ENCODE measurements at places on chromosomes 11 and 22.

- peak; percentile 29 for DNase-seq
These were observed 7.6 kb downstream of the SLC29A2 start for GRCh38 chr11:66363805-66364535.

DNA sequence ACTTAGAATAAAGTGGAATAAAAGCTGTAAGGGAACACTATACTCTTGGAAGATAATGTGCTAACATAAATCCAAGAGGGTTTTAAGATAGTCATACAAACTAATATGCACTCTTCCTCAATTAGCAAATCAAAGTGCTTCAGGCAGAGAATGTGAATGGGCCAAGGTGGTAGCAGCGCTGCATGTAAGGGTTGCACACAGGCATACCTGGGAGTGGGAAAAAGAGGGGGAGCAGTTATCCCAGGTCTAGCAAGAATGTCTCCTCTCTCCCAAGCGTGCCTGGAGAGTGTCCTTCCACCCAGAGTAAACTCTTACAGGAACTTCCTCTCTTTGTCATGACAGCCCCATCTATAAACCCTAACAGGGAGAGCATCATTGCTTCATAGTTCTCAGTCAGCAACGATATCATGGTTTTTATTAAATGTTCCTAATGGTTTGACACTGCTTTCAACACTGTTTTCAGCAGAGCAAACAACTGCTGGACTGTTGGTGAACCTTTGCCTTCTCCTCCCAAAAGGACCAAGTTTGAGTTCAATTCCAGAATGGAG, 61.6 kb downstream of the SYTL2 start:
- no peak for DNase-seq

DNA sequence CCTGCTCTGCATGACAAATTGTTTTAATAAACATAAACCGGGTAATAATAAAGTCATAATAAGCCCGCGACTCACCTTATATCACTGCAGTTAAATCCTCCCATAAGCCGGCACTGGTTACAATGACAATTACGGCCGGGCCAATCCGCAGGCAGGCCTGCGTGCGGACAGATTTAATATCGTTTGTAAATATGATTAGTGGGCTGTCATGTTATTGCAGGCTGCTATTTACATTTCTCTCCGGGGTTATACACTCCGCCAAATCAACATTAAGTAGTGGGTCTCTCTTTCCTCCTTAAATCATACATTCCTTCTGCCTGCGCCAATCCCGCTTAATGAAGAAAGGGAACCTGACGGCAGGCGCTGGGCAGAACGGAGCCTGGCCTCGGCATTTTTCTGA, 51.8 kb upstream of the LMO1 start:
- DNase-seq = no peak

DNA sequence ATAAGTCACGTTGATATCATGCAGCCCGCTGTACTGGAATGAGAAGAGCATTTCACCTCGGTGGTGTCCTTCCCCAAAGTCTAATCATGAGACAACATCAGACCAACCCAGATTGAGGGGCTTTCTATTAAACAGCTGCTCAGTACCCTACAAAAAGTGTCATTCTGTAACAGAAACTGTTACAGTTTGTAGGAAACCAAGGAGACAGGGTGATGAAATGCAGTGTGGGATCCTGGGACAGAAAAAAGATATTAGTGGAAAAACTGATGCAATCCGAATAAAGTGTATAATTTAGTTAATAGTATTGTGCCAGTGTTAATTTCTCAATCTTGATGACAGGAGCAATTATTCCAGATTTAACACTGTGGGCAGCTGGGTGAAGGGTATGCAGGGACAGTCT, 128.0 kb downstream of the MICAL2 start:
- no peak for DNase-seq

DNA sequence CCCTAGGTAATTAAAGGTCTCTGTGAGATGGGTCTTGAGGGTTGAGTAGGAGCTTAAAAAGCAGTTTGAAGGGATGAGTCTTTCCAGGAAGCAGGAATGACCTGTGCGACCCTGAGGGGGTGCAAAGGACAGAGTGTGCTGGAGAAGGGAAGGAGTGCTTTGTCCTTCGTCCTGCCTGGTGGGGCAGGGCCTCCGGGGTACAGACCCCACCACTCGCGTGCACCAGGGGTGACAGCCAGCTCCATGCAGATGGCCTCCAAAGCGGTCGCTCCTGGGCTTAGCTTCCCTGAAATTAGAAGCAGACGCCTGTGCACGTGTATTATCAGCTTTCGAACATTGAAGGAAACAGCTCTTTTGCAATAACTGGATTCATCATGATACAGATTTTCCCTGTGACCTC, 959.8 kb downstream of the BRD1 start:
- DNase-seq = no peak

GRCh38 chr22:49954354-49954753, 6.2 kb upstream of the PIM3 start:
- no peak for DNase-seq

DNA sequence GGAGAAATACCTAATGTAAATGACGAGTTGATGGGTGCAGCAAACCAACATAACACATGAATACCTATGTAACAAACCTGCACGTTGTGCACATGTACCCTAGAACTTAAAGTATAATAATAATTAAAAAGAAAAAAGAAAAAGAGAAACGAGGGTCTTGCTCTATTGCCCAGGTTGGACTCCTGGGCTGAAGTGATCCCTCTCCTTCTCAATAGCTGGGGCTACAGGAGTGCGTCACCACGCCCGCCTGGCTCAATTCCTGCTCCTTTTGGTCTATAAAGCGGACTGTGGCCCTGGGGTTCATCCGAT, 521 bp upstream of the PTS start:
- no peak for DNase-seq

DNA sequence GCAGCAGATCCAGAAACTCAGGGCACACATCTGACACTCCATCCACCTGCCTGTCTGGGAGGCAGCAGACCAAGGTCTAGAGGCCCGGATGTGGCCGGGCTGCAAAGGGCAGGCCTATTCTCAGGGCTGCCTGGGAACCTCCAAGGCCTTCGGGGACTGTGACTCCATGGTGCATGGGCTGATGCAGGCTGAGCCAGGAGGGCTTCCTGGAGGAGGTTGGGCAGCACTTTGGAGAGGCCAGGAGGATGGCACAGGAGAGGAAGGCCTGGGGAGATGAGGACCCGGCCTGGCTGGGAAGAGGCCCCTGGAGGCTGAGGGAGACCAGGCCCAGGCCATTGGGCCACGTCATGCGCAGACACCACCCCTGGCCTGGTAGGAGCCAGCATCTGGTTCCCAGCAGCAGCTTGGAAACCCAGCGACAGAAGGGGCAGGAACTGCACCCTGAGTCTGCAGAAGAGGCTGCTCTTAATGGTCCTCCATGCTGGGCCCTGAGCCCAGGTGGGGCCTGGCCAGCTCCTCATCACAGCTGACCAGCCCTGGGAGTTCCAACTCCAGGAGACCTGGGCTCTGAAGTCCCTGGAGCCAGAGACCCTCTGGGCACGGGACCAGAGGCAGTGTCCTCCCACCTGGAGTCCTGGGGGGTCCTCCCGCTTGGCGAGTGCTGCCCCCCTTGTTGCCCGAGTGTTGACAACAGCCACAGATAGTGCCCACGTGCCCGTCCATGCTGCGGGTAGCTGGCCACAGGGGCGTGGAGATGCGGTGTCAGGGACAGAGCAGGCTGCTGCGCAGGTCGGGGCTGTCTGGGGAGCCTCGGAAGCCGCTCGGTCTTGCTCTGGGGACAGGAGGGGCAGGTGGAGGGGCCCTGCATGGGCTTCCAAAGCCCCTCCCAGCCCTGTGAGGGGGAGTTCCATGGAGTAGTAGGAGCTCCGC, 5.5 kb downstream of the PHLDA2 start:
- no peak for DNase-seq

- no peak for DNase-seq
These were observed 60.6 kb downstream of the SEZ6L start for GRCh38 chr22:26229910-26230309.

GRCh38 chr11:86160541-86161149, 83.9 kb upstream of the EED start:
- DNase-seq = peak; percentile 38

GRCh38 chr11:44731685-44732430, 5.1 kb downstream of the TSPAN18 start:
- no peak for DNase-seq

GRCh38 chr11:99240192-99241030, 219.7 kb downstream of the CNTN5 start:
- no peak for DNase-seq

- DNase-seq = no peak
These were observed 3.5 kb downstream of the NXPE1 start for GRCh38 chr11:114556135-114556534.

GRCh38 chr11:587978-588380, 11.7 kb downstream of the PHRF1 start:
- peak; percentile 76 for DNase-seq

DNA sequence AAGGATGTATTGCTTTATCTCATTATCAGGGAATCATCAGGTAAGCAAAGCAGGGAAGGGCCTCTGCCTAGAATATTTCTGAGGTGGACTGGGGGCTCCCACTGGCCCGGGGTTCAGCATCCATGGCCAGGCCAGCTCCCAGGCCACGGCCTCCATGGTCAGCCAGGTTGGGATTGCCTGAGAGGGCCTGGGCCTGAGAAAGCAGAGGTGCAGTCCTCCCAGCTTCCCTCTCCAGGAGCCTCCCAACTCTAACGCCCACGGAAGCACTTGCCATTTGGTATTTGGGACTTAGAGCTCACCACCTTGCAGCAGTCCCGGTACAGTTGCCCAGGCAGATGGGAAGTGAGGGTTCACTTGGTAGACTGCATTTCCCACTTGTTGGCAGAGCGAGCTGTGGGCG, 12.7 kb downstream of the DGAT2 start:
- DNase-seq = no peak

DNA sequence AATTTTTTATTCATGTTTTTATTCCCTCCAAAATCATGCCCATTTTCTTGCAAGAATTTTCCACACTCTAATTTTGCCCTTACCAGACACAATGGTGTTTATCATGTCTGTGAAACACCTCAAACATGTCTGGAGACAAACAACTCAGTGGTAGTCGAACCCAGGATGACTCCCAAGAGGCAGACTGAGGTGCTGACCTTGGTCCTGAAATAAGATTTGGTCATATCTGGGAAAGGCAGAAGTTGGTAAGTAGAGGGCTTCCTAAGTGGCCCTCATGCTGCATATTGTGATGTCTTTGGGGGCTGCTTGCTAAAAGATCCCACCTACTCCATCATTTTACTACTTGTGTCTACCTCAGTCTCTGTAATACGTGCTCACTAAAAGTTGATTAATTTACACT, 369.4 kb upstream of the ISX start:
- DNase-seq = no peak

DNA sequence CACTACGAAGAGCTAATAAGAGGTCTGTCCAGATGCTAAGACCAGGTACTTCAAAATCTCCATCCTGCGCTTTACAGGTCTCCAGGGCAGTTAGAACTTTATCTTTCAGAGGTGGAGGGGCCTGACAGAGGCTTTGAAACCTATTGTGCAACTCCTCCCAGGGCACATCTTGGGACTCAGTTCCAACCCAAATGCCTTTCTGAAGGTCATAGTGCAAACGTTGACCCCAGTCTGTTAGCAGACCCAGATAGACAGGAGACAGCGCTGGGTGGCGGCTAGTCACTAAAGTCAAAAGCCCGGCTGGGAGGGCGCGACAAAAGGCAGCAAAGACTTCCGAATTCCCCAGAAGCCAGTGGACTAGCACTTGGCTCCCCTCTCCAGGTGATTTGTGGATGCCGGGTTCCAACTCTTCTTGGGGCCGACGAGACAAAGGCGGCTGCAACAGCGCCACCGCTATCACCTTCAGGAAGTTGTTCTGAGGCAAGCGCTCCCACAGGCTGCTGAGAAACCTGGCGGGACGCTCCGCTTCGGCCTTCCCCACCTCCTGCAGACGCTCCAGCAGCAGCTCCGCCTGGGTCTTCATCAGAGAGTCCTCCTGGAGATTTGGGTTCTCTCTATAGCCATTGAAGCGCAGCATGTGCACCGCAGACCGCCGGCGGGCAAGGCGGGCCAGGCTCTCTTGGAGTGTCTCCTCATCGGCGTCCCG, 728 bp downstream of the FANCF start:
- peak; percentile 44 for DNase-seq
